ENCODE measurements at places on chromosomes 16 and 17.

DNA sequence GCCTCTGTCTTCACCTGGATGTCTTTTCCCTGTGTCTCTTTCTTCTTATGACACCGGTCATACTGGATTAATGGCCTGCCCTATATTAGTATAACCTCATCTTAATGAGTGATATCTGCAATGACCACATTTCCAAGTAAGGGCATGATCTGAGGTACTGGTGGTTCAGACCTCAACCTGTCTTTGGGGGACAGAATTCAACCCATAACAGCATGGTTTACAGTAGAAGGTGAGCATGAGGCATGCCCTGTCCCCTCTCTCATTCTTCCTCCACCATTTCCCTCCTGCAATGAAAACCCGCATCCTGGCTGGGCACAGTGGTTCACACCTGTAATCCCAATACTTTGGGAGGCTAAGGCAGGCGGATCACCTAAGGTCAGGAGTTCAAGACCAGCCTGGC is 2.8 kb upstream of the RAB37 start:
- no peak for DNase-seq

- DNase-seq, result no peak
These were observed 2.0 kb downstream of the DYNLL2 start for GRCh38 chr17:58085039-58085715.

DNA sequence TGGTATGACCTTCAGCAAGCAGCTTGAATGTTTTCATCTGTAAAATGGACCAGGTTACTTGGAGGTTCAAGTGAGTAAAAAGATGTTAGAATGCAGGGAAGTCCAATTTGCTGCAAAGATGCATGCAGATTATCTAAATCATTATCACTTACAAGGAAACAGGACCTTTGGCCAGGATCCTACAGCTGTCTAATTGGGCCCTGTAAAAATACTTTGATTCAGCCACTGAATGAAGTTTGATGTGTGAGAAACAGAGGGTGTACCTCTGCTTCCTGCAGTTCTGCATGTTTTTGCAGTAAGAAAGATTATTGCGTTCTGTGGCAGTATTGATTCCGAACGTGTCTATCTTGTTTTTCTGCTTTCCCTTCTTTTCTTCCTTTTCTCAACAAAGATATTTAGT is 10.2 kb downstream of the CDH13 start:
- DNase-seq, result no peak

DNA sequence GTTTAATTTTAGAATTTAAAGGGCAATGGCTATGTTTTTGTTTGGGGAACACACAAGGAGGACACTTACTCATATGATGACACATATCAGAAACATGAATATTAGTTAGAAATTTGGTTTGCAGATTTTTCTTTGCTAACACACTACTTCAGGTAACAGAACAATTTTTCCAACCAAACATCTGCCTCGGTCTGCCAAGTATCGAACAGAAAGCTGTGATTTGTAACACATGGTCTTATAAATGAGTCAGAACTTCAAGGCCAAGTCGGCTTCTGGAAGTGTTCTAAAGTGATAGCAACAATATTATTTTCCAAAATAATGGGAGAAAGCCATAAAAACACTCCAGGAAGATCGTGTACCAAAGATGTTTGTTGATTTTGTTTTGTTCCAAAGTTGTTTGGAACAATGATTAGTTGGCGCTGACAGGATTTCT is 75.9 kb upstream of the PMFBP1 start:
- DNase-seq, result no peak
